ENCODE measurements at places on chromosomes 16 and 17.

GRCh38 chr16:58628845-58629732, 537 bp downstream of the CNOT1 start:
- DNase-seq, result peak; percentile 28

DNA sequence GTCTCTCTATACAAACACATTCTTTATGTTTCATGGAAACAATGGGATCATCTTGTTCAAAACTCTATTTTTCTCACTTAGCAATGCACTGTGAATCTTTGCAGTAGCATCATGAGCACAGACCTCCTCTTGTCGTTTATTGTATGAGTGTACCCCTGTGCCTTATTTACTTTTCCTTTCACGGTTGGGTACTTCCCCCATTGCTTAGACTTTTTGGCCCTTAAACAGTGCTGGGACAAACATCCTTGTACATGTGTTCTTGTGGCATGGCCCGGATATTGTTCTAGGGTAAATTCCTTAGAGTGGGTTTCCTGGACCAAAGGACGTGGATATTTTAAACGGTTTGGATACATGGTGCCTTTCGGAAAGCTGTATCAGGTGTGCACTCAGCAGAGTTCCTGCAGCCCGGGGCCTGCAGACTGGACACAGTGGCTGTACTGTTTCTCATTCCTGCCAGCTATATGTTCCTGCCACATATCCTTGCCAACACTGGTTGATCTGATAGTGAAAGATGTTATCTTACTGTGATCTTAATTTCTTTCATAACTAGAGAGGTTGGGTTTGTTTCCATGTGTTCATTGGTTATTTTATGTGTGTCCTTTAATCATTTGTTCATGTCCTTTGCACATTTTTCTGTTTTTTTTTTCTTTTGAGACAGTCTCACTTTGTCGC, 111.1 kb downstream of the OR1D5 start:
- DNase-seq, result no peak

- peak; percentile 30 for DNase-seq
Observed at GRCh38 chr16:9053006-9053601, 38.3 kb upstream of the HAPSTR1 start.

- no peak for DNase-seq
Observed at GRCh38 chr17:29593591-29594518, 923 bp downstream of the ANKRD13B start.

DNA sequence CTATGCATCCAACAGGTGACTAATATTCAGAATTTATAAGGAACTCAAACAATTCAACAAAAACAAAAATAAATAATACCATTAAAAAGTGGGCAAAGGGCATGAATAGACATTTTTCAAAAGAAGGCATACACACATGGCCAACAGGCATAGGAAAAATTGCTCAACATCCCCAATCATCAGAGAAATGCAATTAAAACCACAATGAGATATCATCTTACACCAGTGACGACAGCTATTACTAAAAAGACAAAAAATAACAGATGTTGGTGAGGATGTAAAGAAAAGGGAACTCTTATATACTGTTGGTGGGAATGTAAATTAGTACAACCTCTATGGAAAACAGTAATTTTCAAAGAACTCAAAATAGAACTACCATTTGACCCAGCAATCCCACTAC, 250.4 kb upstream of the N4BP1 start:
- DNase-seq, result no peak

- no peak for DNase-seq
Observed at GRCh38 chr17:13698832-13699231, 97.1 kb upstream of the HS3ST3A1 start.

- no peak for DNase-seq
Observed at GRCh38 chr17:55549140-55549539, 37.9 kb upstream of the SMIM36 start.

- DNase-seq, result no peak
Observed at GRCh38 chr16:22357635-22357971, 16.8 kb downstream of the CDR2 start.

DNA sequence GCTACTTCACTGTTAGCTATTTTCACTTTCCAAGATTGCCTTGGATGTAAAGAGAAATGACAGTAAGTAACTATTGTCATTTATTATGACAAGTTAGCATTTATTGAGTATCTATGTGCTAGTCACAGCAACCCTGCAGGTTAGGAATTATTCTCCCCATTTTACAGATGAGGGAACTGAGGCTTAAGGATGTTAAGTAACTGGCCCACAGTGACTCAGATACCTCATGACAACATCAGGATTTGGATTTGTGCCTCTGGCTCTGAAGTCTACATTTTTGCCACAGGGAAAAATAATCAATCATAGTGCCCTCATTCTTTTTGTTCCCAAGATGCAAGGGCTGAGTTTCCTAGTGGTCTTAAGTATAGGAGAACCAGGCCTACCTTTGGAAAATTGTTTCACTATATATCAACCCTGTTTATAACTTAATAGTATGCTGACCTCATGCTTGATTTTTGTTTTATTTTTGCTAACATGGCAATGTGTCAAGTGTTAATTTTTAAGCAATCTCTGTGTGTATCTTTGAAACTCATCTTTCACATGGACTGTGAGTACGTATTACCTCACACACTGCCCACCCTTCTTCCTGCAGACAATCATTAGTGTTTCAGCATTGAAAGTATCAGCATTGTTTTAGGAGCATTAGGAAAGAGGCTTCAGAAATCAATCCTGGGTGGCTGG, 105.0 kb downstream of the TANGO6 start:
- no peak for DNase-seq

- DNase-seq, result no peak
Observed at GRCh38 chr16:27597361-27597760, 47.4 kb downstream of the KATNIP start.

DNA sequence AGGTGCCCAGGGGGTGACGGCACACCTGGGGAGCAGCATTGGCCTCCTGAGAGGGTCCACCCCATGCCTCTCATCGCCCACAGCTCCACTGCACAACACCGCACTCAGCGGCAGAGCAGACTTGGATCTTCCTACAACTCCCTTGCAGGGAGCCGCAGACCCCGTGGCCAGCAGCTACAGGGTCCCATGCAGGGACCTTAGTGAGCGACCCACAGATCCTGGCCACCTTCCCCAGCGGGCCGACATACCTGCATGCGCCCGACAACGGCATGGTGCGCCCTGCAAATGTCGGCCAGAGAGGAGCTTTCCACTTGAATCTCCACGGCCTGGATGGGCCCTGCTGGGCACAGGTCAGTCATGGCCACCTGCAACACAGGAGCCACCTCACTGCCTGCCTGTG, 8.4 kb downstream of the FAAP100 start:
- DNase-seq, result no peak

All from mucosa of gallbladder (tissue), 1 donor.